ENCODE measurements at places on chromosomes 13 and 19.

DNA sequence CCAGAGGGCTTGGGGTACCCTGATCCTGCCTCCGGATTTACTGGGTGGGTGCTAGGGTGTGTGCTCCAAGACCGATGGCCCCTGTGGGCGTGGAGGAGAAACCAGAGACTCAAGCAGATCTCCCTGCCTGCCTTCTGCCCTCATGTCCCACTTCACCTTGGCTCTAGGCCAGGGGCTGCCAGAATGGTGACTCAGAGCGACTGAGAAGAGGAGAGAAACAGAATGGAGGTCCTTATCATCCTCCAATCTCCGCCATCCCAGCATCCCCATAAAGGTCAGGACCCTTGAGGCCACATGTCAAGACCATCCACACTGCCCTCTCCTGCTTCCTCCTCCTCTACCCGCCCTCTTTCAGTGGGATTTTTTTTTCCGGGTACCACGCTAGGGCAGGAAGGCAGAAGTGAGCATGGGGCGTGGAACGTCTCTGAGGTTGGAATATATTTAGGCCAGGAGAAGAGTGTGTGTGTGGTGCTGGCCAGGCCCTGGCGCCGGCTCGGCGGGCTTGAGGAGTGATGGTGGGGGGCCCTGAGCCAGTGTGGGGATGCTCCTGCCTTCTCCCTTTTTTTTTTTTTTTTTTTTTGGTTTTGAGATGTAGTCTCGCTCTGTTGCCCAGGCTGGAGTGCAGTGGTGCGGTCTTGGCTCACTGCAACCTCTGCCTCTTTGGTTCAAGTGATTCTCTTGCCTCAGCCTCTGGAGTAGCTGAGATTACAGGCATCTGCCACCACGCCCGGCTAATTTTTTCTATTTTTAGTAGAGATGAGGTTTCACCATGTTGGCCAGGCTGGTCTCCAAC is 22.3 kb downstream of the IER2 start:
- DNase-seq: peak; percentile 89

DNA sequence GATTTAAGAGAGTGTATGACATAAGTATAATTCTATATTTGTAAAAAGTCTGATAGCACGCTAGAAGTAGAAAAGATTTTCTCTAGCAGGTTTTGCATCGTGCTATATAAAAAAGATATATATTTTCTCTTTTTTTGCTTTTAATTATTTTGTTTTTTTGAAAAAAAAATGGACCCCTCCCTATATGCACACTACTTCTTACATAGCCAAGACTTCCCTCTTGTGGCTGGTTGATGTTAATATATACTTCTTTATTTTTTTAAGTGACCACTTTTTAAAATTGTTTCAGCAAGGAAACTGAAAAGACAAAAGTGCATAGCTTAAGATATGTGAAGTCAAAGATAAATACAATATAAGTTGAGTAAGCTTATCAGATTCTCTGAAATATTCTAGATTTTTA is 1202.8 kb downstream of the DIAPH3 start:
- DNase-seq: no peak

GRCh38 chr19:33445442-33446329 is 72.2 kb downstream of the CEBPG start:
- no peak for DNase-seq

- peak; percentile 1 for DNase-seq
These were observed 3.9 kb upstream of the CD209 start for GRCh38 chr19:7751157-7751783.

GRCh38 chr13:64130171-64130570 is 2714.5 kb upstream of the PCDH20 start:
- no peak for DNase-seq

DNA sequence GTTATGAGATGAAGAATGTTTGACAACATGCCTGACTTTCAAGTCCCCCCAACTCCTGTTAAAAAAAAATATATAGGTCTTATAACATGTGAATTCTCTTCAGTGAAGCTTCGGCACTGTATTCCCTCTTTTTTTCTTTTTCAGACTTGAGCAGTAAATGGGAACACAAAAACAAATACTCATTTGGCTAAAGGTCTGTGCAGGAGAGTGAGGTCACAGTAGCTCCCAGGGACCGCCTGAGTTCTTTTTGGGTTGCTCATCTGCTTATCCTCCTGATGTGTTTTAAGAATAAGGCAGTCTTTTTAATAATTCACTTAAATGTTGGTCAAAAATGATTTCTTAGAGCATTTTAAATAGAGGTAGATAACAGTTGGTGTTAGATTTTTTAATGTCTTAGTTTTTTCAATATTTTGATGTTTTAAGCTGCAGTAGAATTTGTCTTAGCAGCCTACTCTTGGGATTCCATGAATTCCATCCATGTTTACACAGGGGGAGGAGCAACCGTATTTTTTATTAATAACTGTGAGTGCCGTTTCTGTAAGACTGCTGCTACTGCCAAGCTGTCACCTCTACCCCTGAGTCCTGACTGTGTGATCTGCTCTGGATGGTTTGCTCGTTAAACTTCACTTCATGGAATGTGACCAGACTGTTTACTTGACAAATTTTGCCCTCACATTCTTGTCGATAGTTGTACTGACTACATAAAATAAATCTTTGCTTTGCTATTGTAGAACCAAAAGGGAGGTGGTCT is 14.9 kb downstream of the HNRNPM start:
- peak; percentile 83 for DNase-seq

- no peak for DNase-seq
These were observed 223.2 kb downstream of the FGF9 start for GRCh38 chr13:21894091-21894490.

DNA sequence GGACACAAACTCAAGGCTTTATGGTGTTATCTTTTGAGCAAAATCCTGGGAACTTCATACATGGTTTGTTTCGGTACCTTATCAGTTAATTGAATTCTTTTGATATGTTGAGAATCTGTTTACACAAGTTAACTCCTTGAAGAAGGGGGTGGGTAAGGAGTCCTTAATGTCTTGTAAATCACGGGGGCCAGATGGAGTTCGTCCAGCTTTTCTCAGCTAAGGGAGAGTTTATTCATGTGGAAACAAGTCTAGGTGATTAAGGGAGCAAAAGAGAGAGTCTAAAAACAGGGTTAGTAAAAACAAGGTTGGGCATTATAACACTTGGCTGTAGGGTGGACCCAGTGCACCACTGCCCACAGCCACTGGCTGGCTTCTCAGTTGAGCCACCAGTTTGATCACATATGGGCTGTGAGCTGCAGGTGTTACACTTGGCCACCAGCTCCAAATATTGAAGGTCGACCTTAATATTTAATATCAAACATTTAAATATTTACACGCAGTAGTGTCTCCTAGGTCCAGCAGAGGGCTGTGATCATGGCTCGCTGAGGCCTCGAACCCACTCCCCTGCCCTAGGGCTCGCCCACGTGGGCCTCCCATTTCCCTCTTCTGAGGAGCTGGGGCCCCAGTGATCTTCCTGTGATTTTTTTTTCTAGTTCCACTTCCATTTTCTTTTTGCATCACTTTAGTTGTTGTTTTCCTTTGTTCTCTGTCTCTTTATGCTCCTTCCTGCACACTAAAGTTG is 21.0 kb upstream of the ZNF43 start:
- DNase-seq: no peak

DNA sequence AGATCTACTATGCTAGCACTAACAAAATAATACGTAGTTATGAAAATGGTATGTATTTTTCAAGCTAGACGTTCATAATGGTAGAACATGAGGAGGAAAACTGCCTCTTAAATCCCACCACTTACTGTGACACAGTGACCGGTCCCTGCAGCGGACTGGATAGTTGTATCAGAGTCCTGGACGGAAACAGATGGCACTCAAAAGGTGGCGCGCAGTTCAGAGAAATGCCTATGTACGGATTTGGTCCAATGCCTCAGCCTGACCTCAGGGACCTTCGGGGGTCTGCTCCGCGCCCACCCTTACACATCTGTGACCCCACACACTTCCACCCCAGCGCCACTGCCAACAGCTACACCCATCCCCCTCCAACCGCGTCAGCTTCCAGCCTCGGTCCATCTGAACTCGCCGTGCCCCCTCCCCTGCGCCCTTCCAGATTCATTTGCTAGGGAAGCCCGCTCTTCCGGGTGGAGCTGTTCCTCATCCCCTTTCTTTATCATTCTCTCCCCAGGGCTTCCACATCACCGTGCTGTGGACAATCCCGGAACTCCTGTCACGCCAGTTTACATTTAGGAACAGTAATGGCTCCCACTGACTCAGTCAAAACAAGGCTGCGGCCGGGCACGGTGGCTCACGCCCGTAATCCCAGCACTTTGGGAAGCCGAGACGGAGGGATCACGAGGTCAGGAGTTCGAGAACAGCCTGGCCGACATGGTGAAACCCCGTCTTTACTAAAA is 792 bp upstream of the LENG8 start:
- peak; percentile 76 for DNase-seq

DNA sequence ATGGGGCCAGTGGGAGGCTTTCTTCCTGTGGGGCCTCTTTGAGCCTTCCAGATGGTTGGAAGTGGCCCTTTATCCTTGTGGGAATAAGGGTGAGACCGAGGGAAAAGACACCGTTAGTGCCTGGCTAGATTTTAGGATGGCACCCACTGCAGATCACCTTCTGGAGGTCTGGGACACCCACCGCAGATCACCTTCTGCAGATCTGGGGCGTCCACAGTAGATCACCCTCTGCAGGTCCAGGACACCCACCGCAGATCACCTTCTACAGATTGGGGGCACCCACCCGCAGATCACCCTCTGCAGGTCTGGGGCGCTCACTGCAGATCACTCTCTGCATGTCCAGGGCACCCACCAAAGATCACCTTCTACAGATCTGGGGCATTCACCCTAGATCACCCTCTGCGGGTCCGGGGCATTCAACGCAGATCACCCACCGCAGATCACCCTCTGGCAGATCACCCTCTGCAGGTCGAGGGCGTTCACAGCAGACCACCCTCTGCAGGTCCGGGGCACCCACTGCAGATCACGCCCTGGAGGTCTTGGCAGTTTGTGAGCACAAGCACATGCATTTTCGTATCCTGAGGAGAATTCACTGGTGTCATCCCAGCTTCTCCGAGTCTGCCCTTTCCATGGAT is 153.4 kb upstream of the TSHZ3 start:
- no peak for DNase-seq

DNA sequence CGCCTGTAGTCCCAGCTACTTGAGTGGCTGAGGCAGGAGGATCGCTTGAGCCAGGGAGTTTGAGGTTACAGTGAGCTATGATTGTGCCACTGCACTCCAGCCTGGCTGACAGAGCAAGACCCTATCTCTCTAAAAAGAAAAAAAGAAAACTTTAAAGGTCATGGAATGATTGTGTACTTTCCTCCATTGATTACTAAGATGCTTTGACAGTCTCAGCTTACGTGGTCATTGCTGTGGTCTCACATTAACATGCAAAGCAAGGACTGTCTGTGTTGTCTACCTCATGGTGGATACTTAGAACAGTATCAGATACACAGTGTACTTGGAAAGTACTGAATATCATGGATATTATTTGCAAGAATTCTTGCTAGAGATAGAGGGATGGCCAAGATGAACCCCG is 14.0 kb upstream of the TNFSF14 start:
- DNase-seq: no peak

GRCh38 chr19:2500841-2501261 is 24.9 kb downstream of the GADD45B start:
- DNase-seq: peak; percentile 85

- DNase-seq: no peak
These were observed 126.1 kb upstream of the KL start for GRCh38 chr13:32889986-32890565.

GRCh38 chr19:32104153-32104849 is 241.1 kb upstream of the ZNF507 start:
- peak; percentile 3 for DNase-seq

DNA sequence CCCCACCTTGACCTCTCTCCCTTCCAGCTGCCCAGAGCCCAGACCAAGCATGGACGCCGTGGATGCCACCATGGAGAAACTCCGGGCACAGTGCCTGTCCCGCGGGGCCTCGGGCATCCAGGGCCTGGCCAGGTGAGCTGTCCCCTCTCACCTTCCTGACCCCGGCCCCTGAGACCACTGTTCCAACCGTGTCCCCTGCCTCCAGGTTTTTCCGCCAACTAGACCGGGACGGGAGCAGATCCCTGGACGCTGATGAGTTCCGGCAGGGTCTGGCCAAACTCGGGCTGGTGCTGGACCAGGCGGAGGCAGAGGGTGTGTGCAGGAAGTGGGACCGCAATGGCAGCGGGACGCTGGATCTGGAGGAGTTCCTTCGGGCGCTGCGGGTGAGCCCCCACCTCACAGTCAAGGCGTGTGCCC is 312 bp downstream of the CAPS start:
- DNase-seq: no peak

GRCh38 chr13:44088991-44089413 is 209.3 kb downstream of the LACC1 start:
- no peak for DNase-seq

- DNase-seq: peak; percentile 55
These were observed 536 bp downstream of the UBA2 start for GRCh38 chr19:34428549-34429285.

DNA sequence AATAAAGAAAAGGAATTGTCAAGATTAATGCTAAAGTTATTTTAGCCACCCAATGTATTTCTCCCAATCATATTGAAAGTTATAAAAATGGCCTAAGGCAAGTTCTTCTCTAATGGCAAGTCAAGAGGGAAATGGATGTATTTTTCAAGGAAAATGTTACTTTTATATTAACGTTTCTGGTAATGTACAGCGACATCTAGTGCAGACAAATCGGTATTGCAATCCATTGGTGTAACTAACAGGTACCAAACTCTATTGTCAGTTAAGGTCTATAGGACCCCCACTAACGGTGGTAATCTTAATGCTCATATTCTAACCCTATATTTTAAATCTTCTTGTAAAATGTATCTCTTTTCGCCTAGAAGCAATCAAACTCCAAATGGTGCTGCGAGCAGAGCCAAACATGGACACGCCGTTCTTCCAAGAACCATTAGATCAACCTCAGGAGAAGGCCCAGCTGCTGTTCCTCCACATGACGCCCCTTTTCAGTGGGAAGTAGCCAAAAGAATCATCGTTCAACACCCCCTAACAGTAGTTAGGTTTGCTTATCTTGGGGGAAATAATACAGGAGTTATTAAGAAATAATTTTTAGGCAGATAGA is 98.5 kb upstream of the PABPC3 start:
- peak; percentile 34 for DNase-seq

DNA sequence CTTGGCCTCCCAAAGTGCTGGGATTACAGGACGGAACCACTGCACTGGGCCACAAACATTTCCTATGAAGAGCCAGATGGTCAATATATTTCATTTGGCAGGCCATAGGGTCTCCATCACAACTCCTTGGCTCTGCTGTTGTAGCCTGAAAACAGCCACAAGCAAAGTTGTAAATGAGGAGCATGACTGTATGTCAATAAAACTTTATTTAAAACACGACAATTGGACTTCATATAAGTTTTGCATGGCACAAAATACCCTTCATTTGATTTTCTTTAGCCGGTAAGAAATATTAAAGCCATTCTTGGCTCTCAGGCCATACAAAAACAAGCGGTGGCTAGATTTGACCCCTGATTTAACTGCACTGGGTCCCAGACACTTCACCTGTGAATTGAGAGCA is 3.1 kb upstream of the FPR1 start:
- no peak for DNase-seq

All from fibroblast of villous mesenchyme (primary cell).